ENCODE measurements at places on chromosomes 7 and 10. TPM values are rescaled to one million over a fixed set of nuclear protein-coding genes. Genes with fewer than 3 reads are reported as not detected.

- no peak overlapping the region for H3K27ac ChIP-seq
- DNase-seq, result no peak
- H3K36me3 ChIP-seq, result no peaks in the 10 kb centered on the region
- no peaks in the 10 kb centered on the region for H3K27me3 ChIP-seq
- H3K4me1 ChIP-seq, result no peaks in the 10 kb centered on the region
Observed at GRCh38 chr10:87844837-87845623, 18.3 kb downstream of the KLLN start.

GRCh38 chr10:50874723-50875122, 10.7 kb downstream of the A1CF start:
- no peak overlapping the region for H3K4me3 ChIP-seq
- no peak overlapping the region for H3K27ac ChIP-seq
- DNase-seq, result no peak
- no peaks in the 10 kb centered on the region for H3K4me1 ChIP-seq
- no peaks in the 10 kb centered on the region for H3K27me3 ChIP-seq

GRCh38 chr7:11261470-11261869, 287.8 kb downstream of the PHF14 start:
- H3K27ac ChIP-seq, result no peak overlapping the region
- no peak for DNase-seq
- no peak overlapping the region for H3K4me3 ChIP-seq
- 0 out of 2 replicates have a peak, but pooled peaks cover 2% of the 10 kb centered on the region for H3K27me3 ChIP-seq
- H3K36me3 ChIP-seq, result no peaks in the 10 kb centered on the region

DNA sequence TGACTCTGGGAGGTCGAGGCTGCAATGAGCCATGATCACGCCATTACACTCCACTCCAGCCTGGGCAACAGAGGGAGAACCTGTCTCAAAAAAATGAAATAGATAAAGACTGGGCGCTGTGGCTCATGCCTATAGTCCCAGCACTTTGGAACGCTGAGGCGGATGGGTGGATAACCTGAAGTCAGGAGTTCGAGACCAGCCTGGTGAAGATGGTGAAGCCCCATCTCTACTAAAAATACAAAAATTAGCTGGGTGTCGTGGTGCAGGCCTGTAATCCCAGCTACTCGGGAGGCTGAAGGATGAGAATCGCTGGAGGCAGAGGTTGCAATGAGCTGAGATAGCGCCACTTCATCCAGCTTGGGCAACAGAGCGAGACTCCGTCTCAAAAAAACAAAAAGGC, 1.1 kb upstream of the DDX21 start:
- peak overlapping the region; percentile 93 for H3K4me3 ChIP-seq
- H3K4me1 ChIP-seq, result peaks cover 19% of the 10 kb centered on the region
- H3K27me3 ChIP-seq, result no peaks in the 10 kb centered on the region

PARG gene
- total RNA-seq, result 44.7 TPM

DNA sequence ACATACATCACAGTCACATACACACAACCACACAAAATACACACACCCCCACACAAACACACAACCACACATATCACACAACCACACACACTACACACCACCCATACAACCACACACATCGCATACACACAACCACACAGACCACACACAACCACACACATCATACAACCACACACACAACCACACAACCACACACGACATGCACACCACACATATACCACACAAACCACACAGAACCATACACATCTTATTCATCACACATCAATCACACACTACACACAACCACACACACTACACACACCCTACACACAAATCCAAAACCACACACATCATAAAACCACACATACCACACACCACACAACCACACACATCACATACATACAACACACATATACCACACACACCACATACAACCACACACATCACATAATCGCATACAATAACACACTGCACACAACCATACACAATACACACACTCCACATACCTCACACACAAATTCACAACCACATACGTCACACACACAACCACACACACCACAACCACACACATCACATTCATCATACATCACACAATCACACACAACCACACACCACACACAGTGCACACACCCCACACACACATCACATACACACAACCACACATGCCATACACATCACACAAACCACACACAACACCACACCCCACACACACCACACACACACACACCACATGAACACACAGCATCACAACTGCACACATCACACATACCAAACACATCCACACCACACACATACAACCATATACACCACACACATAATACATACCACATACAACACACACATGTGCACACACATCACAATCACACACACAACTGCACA, 30.4 kb downstream of the GPRIN2 start:
- peaks cover 49% of the 10 kb centered on the region for H3K27me3 ChIP-seq
- no peaks in the 10 kb centered on the region for H3K36me3 ChIP-seq
- no peak overlapping the region for H3K27ac ChIP-seq
- peaks cover 12% of the 10 kb centered on the region for H3K4me1 ChIP-seq
- H3K4me3 ChIP-seq, result no peak overlapping the region

MYL10 gene
- total RNA-seq, result not detected

PVRIG gene
- 0.64 TPM for total RNA-seq

- H3K4me3 ChIP-seq, result no peak overlapping the region
- peak; percentile 41 for DNase-seq
- no peak overlapping the region for H3K27ac ChIP-seq
- no peaks in the 10 kb centered on the region for H3K36me3 ChIP-seq
- H3K27me3 ChIP-seq, result no peaks in the 10 kb centered on the region
Observed at GRCh38 chr7:23237000-23237399, 9.6 kb upstream of the GPNMB start.

- H3K27ac ChIP-seq, result no peak overlapping the region
- H3K4me1 ChIP-seq, result no peaks in the 10 kb centered on the region
- no peak for DNase-seq
- no peak overlapping the region for H3K4me3 ChIP-seq
Observed at GRCh38 chr7:109835577-109835976, 1255.3 kb upstream of the LRRN3 start.

TMEM26 gene
- total RNA-seq, result not detected

IFT22 gene
- total RNA-seq, result 6.3 TPM

- peaks cover 22% of the 10 kb centered on the region for H3K36me3 ChIP-seq
- DNase-seq, result no peak
- H3K4me1 ChIP-seq, result peaks cover 34% of the 10 kb centered on the region
- peak overlapping the region; percentile 96 for H3K27ac ChIP-seq
- no peaks in the 10 kb centered on the region for H3K27me3 ChIP-seq
Observed at GRCh38 chr10:4846775-4847174, 20.8 kb downstream of the AKR1E2 start.

Measured in K562 (cell line).